ENCODE measurements at places on chromosomes 4 and X.

- DNase-seq = no peak
Observed at GRCh38 chrX:130485870-130486269, 84.1 kb downstream of the RBMX2 start.

DNA sequence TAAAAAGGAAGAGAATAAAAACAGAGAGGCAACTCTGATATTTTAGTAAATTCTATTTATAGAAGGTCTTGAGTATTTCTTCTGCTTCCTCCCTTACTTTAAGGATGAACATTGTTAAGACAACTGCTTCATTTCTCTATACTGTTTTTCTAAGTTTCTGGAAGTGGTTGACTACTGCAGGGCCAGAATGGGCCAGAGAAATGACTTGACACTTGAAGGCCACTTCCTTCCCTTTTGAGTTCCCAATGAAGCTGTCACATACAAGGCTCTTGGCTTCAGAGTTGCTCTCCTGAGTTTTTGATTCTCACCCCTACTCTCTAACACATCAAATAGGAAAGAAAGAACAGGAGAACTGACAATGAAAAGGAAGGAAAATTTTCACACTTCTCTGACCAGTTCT lies 37.6 kb downstream of the PKD2 start:
- no peak for DNase-seq

GRCh38 chr4:152106781-152107321 lies 346.0 kb upstream of the GATB start:
- no peak for DNase-seq

DNA sequence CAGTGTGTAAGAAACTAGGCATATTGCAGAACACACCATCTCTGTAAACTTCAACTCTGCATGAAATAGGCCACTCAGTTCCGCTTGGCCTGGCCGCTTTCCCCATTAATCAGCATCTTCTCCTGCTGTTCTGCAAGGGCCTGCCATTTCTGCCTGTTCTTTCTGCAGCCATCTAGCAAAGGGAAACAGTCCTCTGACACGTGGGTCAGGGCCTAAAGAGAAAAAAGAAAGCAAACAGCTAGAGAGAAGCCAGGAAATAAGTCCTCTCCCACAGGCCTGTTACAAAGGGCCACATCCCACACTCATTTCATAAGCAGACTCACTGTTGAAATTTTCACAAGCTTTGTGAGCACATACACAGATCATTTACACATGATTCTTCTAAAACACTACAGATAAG lies 130.1 kb downstream of the PDE5A start:
- DNase-seq = no peak

GRCh38 chr4:154954117-154954516 lies 173.0 kb downstream of the RBM46 start:
- no peak for DNase-seq

DNA sequence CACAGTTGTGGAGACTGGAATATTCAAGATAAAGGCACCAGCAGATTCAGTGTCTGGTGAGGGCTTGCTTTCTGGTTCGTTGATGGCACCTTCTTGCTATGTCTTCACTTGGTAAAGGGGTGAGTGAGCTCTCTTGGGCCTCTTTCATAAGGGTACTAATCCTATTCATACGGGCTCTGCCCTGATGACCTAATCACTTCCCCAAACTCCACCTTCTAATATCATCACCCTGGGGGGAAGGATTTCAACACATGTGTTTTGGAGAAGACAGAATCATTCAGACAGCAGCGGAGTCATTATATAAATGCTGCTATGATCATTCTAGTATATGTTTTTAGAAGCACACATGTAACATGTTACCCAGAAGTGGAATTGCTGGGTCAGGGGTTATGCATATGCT lies 295.3 kb upstream of the CTSO start:
- DNase-seq = no peak

- no peak for DNase-seq
Observed at GRCh38 chrX:18422886-18423285, 2.5 kb upstream of the CDKL5 start.
